ENCODE measurements at places on chromosomes 5 and 9.

- DNase-seq, result no peak
These were observed 29.5 kb downstream of the POU4F3 start for GRCh38 chr5:146368137-146368536.

- no peak for DNase-seq
These were observed 6.9 kb downstream of the KCTD16 start for GRCh38 chr5:144177548-144177947.

- peak; percentile 23 for DNase-seq
These were observed at the start of gene SLC23A1 for GRCh38 chr5:139383275-139383992. TSS of gene SLC23A1 (minus strand) at chr5:139383297. CDS start at chr5:139383253, 44 bp downstream.

DNA sequence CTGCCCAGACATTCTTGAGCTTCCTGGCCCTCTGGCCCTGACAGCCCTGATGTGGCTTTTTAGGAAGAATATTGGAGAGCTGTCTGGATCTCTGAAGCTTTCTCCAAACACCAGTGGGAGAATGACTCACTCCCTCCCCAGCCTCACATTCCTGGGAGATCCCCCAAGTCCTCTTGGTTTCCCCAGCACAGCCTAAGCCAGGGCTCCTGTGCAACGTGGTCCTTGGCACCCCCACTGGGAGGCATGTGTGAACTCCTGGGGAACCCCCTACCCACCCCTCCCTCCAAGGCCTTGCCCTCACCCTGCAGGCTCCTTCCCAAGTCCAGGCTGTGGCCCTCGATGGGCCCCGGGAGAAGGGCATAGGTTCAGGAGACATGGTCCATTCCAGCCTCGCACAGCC lies 12.7 kb downstream of the GLIPR2 start:
- DNase-seq, result no peak

DNA sequence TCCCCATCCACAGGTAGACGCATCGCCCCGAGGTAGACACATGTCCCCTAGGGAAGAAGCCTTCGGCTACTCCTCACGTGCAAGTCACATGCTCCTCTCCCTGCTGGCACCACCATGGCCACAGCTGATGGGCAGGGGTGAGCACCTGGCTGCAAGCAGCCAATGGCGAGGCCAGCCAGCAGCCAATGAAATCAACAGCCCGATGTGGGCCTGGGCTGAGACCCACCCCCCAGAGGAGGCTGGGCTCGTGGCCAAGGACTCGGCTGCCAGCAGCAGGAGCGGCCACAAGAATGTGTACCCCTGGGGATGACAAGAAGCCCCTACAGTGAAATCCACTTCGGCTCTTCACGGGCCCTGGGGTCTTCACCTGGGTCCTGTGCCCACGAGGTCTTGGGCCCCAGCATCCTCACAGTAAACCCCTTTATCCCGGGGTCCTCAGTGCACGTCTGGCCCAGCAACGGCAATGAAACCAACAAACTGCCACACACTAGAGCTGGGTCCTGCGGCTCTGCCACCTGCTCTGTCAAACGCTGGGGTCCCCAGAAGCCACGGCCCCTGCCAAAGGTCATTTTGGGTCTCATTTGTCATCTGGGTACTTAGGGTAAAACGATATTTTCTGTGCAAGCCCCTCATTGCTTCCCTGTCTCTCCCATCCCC lies 22.1 kb upstream of the PTGES start:
- no peak for DNase-seq

DNA sequence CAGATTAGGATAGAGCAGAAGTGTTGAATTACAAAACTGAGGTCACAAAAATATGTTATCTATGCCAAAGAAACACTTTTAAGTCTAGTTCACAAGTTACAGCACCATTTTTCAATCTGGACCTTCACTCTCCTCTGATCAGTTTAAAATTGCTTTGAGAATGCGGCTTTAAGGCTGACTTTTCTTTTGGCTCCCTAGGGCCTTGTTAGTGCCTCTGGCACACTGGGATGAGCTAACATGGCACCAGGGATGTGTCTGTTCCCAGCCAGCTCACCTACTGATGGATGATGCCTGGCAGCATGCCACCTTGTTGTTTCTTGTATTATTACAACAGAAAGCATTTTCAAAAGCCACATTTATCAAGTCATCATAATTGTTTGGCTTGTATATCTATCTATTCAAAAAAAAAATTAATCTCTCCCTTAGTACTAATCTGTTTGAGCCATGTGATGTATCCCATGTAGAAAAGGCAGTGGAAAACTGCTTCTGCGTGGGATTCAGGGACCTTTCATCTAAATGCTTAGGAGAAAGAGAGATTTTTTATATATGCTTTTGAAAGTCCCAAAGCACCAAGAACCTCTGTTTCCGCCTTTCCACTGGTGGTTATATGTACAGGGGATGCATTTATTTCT lies 46.6 kb downstream of the ADAMTSL1 start:
- no peak for DNase-seq

GRCh38 chr9:37290940-37291485 lies 131.5 kb upstream of the GRHPR start:
- peak; percentile 7 for DNase-seq

- no peak for DNase-seq
These were observed 5.5 kb downstream of the ANXA2R start for GRCh38 chr5:43034591-43034968.

- no peak for DNase-seq
These were observed 191.5 kb downstream of the ERCC6L2 start for GRCh38 chr9:96067004-96067403.

DNA sequence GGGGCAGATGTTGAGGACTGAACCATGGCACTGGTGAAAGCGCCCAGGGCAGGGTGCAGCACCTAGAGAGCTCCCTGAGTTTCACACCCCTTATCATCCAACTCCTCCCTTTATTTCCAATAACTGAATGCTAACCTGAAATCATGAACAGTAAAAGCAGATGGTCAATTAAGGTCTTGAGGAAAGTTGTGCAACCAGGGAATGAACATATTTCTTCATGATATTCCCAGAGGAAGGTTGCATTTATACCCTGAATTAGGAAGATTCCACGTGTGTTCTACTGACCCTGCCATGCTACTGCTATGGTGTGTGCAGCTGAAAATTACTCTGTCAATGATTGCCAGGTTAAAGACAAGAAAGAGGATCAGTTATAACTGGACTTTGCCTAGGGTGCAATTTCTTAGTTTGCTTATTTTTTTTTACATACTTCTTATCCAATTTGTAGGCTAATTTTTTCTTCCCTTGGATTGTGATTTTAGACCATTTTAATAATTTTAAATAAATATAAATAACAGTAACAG lies 319.8 kb downstream of the SEMA5A start:
- no peak for DNase-seq

- DNase-seq, result no peak
These were observed 2.8 kb downstream of the IL6ST start for GRCh38 chr5:55991768-55992486.

GRCh38 chr9:109149089-109149488 lies 18.0 kb downstream of the FRRS1L start:
- no peak for DNase-seq

GRCh38 chr9:14136047-14136635 lies 177.8 kb downstream of the NFIB start:
- DNase-seq, result no peak

- peak; percentile 81 for DNase-seq
These were observed 6.9 kb downstream of the NOL6 start for GRCh38 chr9:33466565-33467495.

DNA sequence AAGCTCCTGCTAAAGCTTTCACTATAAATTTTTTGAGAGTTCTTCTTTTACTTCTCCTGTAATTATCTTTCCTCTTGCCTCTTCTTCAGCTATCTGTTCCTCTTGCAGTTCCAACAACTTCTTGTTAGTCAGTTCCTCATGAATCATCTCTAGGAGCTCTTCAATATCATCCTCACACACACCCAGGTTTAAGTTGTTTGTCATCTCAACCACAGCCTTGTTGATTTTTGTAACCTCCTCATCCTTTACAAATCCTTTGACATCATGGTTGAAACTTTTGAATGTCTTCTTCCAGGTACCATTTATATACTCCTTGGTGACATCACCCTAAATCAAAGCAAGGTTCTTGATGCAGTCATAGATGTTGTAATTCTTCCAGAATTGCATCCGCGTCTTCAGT lies 106.3 kb upstream of the MAMDC2 start:
- peak; percentile 15 for DNase-seq

DNA sequence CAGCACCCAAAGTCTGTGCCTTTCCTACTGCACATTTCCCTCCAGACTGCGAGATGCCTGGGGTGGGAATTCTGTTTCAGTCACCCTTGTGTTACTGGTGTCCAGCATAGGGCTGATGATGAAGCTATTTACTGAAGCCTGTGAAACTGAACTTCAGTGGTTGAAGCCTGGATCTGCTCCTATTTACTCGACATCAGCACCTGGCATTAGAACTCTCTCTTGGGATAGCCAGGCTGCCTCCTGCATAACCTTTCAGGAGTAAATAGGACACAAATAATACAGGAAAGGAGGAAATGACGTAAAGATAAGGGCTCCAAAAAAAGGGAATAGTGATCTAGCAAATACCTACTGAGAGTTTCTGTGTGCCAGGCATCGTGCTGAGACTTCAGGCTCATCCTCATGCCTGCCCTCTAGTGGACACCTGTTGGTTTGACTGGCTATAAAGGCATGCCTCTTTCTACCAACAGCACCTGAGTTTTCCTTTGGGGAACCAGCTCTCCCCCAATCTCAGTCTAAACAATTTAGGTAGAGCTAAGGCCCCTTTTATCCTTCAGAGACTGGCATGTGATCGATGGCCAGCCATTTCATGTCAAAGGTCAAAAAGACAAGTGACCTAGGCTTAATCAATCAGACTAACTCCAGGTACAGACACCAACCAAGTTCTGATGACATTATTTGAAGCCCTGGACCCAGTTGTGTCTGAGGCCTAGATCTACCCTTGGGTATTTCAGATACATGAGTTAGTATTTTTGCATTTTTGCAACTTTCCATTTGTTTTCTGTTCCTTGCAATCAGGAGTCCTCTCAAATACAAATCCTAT lies 192.1 kb upstream of the TRIM32 start:
- DNase-seq, result peak; percentile 44

DNA sequence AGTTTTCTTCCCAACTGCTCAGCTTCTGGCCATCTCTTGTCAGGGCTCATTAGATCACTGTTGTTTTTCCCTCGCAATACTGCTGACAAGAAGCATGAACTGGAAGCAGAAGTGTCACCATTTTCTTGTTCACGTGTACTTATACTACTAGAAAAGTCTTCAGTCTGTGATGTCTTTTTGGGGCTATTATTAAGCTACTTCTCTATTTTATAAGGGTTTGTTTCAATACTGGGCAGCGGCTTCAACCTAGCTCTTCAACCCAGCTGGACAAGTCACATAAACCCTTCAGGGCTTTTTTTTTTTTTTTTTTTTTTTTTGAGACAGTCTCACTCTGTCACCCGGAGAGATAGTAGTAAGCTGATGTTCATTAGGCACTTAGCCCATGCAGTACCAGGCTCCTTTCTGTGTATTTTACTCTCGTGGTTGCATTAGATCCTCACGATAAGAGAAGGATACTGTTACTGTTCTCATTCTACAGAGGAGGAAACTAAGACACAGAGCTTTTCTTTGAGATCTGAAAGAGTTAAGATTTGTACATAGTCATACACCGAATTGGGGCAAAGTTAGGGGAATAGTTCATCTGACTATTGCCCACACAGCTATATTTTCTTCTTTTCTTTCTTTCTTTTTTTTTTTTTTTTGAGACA lies 20.5 kb downstream of the RAPGEF1 start:
- no peak for DNase-seq

- no peak for DNase-seq
These were observed 13.0 kb downstream of the NREP start for GRCh38 chr5:111743988-111744387.

- DNase-seq, result no peak
These were observed 288.9 kb downstream of the TRPM3 start for GRCh38 chr9:70832492-70832891.

- no peak for DNase-seq
These were observed 24.7 kb upstream of the TAS2R1 start for GRCh38 chr5:9654886-9655285.

- no peak for DNase-seq
These were observed 148.5 kb downstream of the ISOC1 start for GRCh38 chr5:129243039-129243438.

DNA sequence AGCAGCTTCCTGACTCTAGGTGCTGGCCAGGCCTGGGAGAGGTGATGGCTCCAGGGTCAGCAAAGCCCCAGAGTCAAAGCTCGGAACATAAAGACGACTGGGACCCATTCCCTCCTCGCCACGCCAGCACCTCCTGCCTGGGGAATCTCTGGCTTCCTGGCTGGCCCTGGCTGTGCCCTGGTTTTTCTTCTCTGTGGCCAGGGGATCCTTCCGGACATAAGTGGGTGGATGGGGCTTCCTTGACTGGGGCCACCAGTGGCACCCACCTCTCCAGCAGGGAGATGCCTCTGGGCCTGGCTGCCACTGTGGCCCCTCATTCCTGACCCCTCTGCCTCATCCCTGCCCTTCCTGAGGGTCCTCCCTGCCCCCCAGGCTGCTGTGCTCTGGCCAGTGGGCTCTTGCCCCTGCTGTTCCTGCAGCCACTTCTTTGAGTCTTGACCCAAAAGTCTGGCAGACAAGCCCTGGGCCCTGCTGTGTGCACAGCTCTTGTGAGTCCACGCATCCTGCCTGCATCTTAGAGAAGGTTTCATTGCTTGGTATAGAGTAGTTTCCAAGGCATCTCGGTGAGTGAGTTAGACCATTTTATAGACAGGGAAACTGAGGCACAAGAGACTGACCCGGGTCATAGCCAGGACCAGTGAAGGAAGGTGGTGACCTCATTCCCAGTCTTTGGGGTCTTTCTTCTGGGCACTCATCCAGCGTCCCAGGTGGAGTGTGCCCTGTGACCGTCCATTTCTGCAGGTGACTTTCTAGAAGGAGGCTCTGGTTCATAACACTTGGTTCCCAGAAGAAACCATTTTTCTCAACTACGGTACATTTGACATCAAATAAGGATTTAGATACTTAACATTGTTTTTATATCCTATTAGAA lies 17.3 kb upstream of the LPCAT1 start:
- no peak for DNase-seq

DNA sequence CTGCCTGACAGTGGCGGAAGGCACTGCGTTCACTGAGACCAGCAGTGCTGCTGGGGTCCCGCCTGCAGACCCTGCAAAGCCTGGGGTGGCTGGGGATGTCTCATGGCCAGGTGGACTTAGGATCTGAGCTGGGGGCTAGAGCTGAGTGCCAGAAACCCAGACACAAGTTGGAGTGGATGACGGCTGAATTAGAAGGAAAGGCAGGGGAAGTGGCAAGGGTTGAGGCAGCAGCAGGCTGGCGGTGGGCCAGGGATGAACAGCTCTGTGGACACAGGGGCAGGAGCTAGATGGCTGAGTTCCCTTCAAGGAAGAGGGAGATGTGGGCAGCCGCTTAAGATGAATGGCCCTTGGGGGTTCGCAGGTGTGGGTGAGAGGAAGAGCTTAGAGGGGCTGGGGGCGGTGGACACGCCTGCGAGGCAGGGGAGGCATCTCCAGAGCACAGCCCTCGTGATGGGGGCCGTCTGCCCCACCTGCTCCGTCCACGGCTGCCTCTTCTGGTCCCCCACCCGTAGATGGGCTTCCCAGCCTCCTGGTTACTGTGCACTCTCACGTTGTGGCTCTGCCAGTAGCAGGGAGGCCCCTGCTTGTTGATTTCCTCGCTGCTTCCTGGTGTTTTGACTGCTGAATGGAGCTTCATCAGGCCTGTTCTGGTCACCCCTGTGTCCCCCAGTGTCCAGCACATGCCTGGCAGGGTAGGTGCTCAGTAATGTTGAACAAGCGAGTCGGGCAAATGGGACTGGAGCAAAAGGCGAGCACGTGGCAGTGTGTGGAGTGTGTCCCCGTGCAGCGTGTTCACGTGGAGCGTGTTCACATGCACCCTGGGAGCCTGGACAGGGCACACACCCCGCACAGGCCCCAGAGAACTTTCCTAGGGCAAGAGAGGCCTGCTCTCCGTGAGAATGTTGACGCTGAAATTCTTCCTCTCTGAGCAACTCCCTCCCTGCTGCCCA lies 168.2 kb downstream of the CACNA1B start:
- DNase-seq, result no peak

GRCh38 chr5:173972925-173973615 lies 15.9 kb upstream of the C5orf47 start:
- DNase-seq, result peak; percentile 92
